Astrocyte (in vitro differentiated cells and primary cell): ENCODE measurements at places on chromosomes 2 and 18. TPM values are rescaled to one million over a fixed set of nuclear protein-coding genes. Genes with fewer than 3 reads are reported as not detected.

- DNase-seq = no peak
Measured at GRCh38 chr2:215262303-215262702, 49.6 kb upstream of the ATIC start.

GRCh38 chr2:105388971-105389381 lies 9.9 kb downstream of the FHL2 start:
- DNase-seq = peak; percentile 99

DNA sequence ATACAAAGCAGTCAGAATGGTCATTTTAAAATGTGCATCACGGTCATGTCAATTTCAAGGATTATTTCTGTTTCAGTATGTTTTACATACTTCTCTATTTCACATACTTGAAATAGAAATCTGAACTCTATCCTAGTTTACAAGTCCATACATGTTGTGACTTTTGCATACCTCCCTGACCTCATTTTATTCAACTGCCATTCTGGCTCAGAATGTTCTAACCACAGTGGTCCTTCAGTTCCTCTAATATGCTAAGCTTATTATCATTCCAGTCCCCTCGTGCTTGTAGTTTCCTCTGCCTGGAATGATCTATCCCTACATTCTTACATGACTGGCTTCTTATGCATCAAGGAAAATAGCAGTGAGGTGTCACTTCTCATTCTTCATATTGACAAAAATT lies 295.6 kb downstream of the KIAA1328 start:
- peak; percentile 65 for DNase-seq

DNA sequence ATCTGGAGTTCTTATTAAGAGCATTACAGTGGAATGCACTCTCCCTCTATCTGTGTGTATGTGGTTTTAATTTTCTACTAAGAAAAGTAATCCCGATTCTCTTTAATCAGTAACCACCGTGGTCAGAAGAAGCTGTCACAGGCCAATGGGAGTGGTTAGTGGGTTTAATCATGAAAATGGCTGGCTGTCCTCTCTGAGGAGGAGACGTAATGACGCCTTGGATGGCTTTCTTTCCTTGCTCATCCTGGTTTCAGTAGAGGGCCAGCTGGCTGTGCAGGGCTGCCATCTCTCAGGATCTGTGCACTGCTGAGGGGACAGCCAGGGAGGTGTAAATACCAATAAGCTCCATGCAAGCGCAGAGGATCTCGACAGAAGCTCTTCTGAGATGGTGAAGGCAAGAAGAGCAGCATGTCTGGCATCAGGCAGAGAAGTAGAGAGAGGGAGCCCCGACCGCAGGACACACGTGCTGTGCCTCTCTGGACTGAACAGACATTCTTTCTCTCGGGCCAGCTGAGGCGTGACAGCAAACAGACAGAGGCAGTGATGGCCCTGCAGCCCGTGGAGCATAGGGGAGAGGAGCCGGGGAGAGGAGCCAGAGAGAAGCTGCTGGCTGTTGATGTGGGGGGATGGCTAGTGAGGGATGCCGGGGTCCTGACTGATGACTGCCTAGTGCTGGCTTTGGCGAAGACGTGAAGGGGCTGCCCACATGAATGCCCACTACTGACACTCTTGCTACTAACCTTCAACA lies 65.1 kb upstream of the DAPL1 start:
- DNase-seq = no peak

SOS1 gene
- total RNA-seq = 33.3 and 44.0 TPM in 2 replicates
